ENCODE measurements at places on chromosomes 11 and 22.

GRCh38 chr11:5910540-5910939 lies 17.5 kb downstream of the OR52E5 start:
- no peak for DNase-seq

GRCh38 chr11:59787255-59787588 lies 23.4 kb downstream of the MRPL16 start:
- DNase-seq = no peak

DNA sequence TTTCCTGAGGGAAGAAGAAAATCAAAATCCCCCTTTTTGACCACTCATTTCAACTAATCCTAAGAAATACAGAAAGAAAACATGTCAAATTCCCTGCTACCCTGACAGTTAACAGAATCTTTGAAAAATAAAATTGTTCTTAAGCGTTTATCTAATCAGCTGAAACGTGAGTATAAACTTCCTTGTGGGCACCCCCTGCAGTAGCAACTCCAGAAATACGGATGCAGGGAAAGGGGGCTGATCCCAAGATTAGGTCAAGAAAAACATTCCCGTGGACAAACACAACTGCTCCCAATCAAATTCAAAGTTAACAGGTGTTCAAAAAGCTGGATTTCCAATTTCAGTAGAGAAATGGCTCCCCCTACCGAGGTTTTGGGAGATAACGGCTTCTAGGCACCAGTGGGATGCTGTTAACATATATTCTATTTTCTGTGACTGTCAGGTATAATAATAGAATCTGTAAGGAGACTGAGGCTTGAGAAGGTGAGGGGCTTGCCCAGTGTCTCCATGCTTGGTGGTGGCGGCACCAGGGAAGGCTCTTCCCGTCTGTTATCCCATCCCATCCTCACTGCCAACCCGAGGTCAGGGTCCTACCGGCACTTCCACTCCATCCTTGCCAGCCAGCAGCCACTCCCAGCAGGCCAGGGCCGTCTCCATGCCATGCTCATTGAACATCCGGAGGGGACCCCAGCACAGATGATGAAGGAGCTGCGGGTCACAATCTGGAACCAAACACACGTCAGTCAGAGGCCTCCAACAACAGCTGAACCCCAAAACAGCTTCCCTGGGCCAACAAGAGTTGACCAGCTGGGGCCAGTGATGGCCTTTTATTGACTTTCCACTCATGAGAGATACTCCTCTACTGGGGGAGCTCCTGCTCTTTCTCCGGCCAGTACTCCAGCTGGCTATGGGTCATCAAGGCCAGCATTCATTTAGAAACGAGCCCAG lies 32.0 kb upstream of the SERPIND1 start:
- DNase-seq = peak; percentile 20

DNA sequence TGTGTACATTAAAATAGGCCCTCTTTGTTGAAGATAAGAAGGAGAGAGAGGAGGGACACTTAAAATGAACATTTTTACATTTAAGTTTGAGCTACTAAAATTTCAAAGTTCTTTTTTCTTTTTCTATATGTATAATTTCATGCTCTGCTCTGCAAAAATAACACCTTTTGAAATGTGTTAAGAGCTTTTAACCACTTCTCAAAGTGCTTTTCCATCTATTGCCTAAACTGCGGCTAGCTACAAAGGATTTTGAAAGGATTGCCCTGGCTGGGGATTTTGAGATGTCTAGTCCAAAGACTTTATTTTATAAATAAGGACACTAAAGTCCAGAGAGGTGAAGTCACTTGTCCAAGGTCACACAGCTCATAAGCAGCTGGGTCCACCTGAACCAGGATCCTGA lies 138.5 kb downstream of the CCDC81 start:
- DNase-seq = no peak

DNA sequence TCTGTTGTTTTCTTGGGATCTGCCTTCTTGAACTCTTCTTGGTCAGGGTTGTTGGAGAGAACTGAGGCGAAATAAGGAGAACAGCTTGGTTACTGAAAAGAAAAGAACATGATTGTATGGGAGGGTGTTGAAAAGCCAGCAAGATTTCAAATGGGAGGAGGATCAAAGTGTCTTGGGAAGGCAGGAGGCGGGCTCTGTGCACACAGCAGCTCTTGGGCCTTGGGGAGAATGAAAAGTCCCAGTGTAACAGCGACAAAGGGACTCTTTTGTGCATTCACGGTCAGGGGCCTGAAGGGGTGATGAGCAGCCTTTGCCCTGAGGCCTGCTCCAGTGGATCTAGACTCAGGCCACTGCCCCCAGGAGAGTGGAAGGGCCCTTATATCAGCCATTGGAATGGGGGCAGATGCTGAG lies 135.4 kb downstream of the ADAMTS15 start:
- no peak for DNase-seq

DNA sequence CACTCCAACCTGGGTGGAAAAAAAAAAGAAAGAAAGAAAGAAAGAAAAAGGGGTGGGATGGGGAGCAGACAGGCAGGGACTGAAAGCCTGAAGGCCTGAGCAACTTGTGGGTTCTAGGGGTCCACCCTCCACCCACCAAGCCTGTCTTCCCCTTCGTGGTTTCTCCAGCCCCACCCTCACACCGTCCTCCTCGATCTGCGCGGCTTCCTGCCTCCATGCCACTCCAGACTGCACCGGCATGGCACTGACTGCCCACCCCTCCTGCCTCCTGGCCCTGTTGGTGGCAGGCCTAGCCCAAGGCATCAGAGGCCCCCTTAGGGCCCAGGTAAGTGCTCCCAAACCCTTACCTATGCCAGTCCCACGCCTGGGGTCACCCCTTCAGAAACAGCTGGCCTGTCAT lies at the start of gene CTSW:
Gene CTSW (plus strand): TSS at position 221 of the 400 bp plus-strand sequence. CDS start 18 bp downstream, at position 239.
- DNase-seq = no peak

GRCh38 chr22:39722032-39722325 lies 151.4 kb downstream of the CACNA1I start:
- DNase-seq = no peak

- DNase-seq = peak; percentile 38
These were observed 87.6 kb downstream of the STIM1 start for GRCh38 chr11:3942956-3943497.

DNA sequence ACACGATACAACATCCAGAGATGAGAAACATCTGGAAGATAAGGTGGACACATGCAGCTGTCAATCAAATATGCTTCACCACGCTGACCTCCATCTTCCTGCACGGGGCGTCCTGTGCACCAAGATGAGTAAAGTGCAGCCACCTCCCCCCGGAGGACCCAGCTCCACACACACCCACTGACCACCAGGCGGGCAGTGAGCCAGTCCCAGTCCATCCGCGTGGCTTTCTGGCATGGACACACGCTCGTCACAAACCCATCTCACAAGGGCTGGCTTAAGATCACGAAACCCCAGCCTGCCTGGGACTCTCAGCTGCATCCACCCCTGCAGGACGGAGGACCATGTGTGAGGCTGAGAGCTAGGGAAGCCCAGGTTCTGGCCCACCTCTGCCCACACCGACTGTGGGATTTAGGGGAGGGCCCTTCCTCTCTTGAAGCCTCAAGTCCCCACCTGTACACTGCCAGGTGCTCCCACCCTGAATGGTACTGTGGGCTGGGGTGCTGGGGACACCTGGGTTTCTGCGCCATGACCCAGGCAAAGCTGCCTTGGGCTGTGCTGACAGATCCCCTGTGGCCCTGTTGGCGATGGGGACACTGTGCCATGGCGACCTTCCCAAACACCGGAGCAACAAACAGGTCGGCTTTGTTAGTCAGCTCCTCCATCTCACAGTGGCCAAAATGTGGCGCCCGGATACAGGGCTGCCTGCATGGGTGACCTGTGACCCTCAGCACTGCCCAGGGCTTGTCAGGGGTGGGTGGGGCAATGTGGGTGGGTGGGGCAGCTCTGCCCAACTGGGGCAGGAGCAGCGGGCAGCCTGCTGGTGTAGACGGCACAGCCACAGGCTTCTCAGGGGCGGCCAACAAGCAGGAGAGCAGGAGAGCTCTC lies 629.0 kb downstream of the TBC1D22A start:
- no peak for DNase-seq

GRCh38 chr11:122024278-122024677 lies 91.7 kb downstream of the BLID start:
- no peak for DNase-seq

DNA sequence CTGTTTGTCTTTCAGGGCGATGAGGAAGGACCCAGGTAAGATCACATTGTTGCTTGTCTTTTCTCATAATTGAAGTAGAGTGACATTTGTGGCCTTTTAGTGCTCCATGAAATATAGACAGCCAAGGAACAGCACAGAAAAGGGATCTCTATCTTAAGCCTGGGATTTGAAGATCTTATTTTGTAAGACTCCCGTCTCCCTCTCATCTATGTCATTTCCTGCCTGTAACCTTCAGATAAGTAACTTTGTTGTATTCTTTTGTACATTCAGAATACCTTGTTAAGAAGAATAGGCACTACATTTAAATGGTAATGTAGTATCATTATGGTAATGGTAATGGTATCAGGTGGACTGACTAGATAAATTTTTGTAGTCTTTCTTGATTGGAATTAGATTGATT lies 72.8 kb downstream of the TRIM44 start:
- DNase-seq = no peak

- DNase-seq = no peak
These were observed 3.8 kb upstream of the C11orf91 start for GRCh38 chr11:33704240-33705002.

DNA sequence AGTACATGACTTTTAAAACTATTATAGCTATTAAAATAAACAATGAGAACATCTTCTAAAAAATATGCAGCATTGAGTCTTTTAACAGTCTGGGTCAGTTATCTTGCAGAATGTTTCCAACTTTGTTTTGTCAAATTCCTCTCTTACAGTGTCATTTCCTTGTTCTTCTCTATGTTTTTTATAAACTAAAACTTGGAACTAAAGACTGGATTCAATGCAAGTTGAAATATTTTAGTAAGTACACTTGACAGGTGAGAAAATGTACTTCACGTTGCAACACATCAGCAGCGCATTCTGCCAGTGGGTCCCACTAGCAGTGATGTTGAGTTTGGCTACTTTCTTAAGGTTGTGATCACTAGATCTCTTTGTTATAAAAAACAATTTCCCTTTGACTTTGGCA lies 1407.6 kb upstream of the RAG2 start:
- DNase-seq = peak; percentile 76

DNA sequence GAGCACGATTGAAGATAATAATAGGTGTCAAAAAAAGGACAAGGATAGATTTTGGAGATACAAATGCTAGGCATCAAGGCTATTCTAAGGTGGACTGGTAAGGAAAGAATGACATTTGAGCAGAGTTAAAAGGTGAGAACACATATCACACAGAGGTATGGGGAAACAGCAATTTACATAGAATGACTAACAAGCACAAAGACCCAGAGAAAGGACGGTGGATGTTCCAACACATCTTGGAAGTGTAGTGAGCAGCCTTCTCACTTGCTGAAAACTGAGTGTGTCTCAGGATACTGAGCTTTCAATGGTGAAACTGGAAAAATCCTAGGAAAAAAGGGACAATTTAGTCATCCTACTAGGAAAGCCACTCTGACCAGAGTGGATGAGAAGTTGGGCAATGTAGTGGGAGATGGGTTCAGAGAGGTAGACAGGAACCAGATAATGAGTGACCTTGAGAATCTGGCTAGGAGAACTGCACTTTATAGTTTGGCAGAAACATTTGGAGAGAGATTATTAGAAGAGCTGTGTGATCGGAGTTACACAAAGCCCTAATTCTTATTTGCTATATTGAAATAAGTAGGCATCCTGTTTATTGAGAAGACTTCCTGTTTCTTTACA lies 706.0 kb downstream of the KCNA4 start:
- peak; percentile 48 for DNase-seq

All from amniotic epithelial cell (primary cell).